HEK293T (cell line): ENCODE measurements at places on chromosomes 16 and 17.

- DNase-seq, result no peak
These were observed 37.3 kb upstream of the MMD start for GRCh38 chr17:55458978-55459377.

GRCh38 chr17:27811961-27812360 lies 11.6 kb upstream of the NOS2 start:
- no peak for DNase-seq

GRCh38 chr17:63498626-63499195 lies 21.9 kb downstream of the ACE start:
- DNase-seq, result no peak

- DNase-seq, result peak; percentile 17
These were observed 708 bp downstream of the DHX33 start for GRCh38 chr17:5468075-5468473.

GRCh38 chr17:12140685-12141084 lies 120.0 kb downstream of the MAP2K4 start:
- no peak for DNase-seq

- DNase-seq, result peak; percentile 22
These were observed 19.3 kb downstream of the ITGAL start for GRCh38 chr16:30491744-30492308.

- peak; percentile 13 for DNase-seq
These were observed 686.2 kb downstream of the KCNJ2 start for GRCh38 chr17:70855401-70856054.

- peak; percentile 98 for DNase-seq
These were observed at the start of gene ZNF652 for GRCh38 chr17:49361902-49362722. TSS of gene ZNF652 (minus strand) at chr17:49362250. CDS start at chr17:49317725, 44,525 bp downstream.

- no peak for DNase-seq
These were observed 122.6 kb downstream of the SOCS1 start for GRCh38 chr16:11133344-11133943.

- DNase-seq, result no peak
These were observed 240.1 kb downstream of the GSG1L start for GRCh38 chr16:27823421-27823820.

GRCh38 chr17:2418572-2418971 lies 17.7 kb upstream of the MNT start:
- DNase-seq, result no peak

DNA sequence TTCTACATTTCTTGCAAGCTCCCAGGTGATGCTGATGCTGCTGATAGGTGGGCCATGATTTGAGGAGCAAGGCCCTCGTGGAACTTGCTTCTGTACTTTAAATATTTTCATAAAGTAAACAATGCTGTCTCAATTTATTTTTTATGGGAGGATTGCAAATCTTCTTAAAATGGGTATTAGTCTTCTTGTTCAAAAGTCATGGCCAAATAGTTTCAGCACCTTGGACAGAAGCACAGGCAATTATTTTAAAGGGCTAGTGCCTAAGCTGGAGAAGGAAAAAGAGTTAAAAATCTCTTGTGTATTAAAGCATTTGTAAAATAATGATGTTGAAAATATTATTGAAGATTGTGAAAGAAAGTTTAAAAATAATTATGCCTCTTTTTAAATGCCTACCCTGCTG lies 50.5 kb downstream of the GPR139 start:
- no peak for DNase-seq

DNA sequence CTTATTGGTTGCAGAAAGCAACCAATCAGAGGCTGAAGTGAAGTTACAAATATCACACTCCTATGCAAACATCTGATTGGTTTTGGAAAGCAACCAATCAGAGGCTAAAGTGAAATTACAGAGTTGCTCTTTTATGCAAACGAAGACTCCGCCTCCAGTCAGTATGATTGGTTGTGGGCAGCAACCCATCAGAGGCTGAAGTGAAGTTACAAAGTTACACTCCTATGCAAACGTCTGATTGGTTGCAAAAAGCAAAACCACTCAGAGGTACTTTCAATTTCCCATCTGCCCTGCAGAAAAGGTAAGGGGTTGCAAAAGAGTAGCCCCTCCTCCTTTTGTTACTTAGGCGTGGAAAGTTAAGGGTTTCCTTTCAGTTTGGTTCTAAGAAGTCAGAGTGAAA lies 697.3 kb downstream of the MAF start:
- no peak for DNase-seq

- peak; percentile 59 for DNase-seq
These were observed 5.2 kb upstream of the GUCY2D start for GRCh38 chr17:7997186-7997585.

GRCh38 chr16:278863-279366 lies 1.5 kb upstream of the ARHGDIG start:
- no peak for DNase-seq

DNA sequence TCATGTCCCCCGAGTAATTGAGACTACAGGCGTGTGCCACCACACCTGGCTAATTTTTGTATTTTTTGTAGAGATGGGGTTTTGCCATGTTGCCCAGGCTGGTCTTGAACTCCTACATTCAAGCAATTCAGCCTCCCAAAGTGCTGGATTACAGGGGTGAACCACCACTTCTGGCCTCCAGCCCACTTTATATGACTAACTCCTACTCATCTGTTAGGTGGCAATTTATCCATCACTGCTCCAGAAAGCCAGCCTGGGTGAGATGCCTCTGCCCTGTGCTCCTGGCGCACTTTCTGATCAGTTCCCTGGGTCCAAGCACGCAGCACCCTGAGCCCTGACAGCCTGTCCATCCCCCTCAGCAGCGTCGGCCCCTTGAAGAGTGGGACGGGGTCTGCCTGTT lies 29.4 kb downstream of the ADAM11 start:
- DNase-seq, result no peak

GRCh38 chr16:59459806-59460205 lies 725.7 kb upstream of the GOT2 start:
- DNase-seq, result no peak

DNA sequence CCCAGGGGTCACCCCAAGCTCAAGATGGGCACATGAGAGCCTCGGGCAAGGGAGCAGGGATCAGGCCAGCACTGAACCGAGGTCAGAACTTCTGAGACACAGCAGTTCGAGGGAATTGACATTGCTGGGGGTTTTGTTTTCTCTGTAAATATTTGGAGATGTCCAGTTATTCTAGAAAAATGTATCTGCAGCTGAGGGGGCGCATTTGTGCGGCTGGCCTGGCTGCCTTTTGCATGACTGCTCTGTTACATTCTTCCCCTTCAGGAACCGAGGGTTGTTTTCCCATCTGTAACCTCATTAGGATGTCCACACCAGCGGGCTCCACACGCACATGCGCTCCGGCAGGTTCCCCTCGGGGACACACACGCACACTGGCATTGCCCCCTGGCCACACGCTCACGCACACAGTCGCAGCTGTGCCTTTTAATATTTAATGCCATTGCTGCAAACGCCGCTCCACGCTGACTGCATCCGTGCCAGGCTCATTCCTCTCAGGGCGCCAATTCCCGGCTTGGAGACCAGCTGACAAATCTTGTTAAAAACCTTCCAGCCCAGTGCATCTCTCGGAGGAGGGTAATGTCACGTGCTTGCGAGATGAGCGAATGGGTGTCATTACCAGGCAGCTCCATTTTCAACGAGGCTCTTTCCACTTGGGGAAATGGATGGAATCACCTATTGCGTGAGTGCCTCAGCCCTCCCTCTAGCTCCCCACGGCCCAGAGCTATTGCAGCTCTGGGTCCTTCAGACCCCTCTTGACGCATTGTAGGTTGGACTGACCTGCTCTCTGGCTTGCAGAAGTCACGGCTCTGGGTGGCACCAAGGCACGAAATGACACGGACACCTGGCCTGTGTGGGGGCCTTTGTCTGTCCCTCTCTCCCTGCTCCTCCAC lies 13.1 kb downstream of the CCR7 start:
- no peak for DNase-seq

DNA sequence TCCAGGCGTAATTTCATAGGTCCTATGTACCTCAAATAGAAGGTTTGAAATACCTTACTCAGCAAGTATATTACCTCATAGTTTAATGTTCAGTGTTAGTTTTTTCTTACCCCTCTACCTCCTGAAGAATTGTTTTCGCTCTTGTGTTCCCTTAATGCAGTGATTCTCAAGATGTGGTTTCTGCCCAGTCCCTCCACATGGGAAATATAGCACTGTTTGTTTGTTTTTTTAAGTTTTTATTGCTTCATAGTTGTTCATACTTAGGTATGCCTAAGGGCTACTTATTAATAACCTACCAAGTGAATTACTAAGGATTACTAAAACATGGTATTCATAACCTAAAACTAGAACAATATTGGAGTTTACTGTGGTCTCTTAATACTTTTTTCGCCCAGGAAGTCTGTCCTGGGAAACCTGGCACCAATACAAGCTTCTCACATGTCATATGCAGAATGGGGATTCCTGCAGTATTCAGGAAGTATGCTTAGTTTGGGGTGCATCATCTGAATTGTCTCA lies 5.0 kb downstream of the RSPRY1 start:
- DNase-seq, result no peak

DNA sequence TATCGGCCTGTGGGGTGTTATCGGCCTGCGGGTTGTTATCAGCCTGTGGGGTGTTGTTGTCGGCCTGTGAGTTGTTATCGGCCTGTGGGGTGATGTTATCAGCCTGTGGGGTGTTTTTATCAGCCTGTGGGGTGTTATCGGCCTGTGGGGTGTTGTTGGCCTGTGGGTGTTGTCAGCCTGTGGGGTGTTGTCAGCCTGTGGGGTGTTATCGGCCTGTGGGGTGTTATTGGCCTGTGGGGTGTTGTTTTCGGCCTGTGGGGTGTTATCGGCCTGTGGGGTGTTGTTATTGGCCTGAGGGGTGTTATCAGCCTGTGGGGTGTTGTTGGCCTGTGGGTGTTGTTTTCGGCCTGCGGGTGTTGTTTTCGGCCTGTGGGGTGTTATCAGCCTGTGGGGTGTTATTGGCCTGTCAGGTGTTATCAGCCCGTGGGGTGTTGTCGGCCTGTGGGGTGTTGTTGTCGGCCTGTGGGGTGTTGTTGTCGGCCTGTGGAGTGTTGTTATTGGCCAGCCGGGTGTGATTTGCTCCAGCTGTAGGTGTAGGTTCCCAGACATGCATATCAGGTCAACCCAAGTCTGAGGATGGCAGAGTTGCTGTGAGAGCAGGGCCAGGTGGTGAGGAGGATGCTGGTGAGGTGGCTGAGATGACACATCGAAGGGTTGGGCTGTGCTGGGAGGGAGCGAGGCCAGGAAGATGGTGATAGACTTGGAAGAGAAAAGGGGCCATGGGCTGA lies 7.1 kb downstream of the TRARG1 start:
- no peak for DNase-seq
